ENCODE measurements at places on chromosomes 2 and 18. TPM values are rescaled to one million over a fixed set of nuclear protein-coding genes. Genes with fewer than 3 reads are reported as not detected.

The SLC4A3 gene
- total RNA-seq, result not detected

The UGT1A4 gene
- not detected for total RNA-seq

The HOXD4 gene
- not detected for total RNA-seq

The RPRM gene
- total RNA-seq, result not detected

- DNase-seq, result no peak
Measured at GRCh38 chr2:229456091-229456490, 185.0 kb upstream of the PID1 start.

DNA sequence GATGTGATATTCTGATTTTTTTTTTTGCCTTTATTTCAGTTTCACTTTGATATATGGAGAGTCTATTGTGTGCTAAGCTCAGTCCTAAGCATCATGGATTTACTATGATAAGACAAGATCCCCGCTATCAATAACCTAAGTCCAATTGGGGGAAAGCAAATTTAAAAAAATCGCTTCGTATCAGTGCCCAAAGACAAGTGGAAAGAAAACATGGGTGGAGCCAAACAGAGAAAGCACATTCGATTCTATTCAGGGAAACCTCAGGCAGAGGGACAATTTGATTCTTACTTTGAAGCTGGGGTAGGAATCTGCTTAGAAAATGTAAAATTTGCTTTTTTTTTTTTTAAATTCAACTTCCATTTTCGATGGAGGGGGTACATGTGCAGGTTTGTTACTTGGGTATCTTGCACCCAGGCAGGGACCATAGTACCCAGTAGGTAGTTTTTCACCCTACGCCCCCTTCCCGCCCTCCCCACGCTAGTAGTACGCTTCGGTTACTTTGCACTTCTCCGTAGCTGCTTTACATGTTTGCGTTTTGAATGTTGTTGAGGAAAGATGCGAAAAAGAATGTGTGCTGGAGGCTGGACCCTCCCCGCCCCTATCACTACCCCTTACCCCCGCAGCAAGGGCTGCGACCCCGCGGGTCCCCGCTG, 12.4 kb downstream of the KIF5C start:
- no peak for DNase-seq

DNA sequence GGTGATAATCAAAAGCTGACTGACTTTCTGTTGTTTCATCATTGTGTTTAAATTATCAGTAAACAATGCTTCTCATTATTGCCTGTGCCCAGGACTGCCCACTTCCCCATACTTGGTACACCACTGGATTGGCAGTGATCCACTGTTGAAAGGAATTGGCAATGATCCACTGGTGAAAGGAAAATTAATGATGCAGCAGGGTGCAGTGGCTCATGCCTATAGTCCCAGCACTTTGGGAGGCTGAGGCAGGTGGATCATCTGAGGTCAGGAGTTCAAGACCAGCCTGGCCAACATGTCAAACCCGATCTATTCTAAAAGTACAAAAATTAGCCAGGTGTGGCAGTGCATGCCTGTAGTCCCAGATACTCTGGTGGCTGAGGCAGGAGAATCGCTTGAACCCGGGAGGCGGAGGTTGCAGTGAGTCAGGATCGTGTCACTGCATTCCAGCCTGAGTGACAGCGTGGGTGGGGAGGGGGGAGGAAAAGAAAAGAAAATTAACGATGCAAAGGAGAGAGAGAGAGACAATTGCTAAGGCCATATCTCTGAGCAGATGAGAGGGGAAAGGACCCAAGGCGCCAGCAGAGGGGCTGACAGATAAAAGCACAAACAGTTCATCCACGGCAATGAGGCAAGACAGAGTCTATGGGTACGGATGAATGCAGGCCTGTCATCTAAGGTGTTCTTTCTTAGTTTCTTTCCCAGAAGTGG, 10.2 kb upstream of the GTF2A1L start:
- DNase-seq, result no peak

GRCh38 chr2:144165599-144166250, 354.2 kb downstream of the ZEB2 start:
- no peak for DNase-seq

- DNase-seq, result no peak
Measured at GRCh38 chr2:206968134-206969086, 29.1 kb downstream of the CPO start.

GRCh38 chr2:19360966-19361321, 2.5 kb upstream of the OSR1 start:
- no peak for DNase-seq

DNA sequence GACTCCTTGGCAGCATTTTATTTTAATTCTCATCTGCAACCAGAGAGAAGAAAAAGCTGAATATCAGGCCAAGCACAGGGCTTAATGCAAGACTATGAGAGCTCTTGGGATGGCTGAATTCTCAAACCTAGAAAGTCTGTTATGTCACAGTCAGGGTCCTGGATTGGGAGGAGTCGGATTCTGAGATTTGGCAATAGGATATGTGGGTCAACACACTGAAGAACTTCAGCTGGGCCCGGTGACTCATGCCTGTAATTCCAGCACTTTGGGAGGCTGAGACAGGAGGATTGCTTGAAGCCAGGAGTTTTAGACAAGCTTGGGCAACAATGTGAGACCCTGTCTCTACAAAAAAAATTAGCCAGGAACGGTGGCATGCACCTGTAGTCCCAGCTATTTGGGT, 102.4 kb downstream of the COL3A1 start:
- no peak for DNase-seq

GRCh38 chr2:150491943-150492342, 4.5 kb upstream of the RND3 start:
- no peak for DNase-seq

DNA sequence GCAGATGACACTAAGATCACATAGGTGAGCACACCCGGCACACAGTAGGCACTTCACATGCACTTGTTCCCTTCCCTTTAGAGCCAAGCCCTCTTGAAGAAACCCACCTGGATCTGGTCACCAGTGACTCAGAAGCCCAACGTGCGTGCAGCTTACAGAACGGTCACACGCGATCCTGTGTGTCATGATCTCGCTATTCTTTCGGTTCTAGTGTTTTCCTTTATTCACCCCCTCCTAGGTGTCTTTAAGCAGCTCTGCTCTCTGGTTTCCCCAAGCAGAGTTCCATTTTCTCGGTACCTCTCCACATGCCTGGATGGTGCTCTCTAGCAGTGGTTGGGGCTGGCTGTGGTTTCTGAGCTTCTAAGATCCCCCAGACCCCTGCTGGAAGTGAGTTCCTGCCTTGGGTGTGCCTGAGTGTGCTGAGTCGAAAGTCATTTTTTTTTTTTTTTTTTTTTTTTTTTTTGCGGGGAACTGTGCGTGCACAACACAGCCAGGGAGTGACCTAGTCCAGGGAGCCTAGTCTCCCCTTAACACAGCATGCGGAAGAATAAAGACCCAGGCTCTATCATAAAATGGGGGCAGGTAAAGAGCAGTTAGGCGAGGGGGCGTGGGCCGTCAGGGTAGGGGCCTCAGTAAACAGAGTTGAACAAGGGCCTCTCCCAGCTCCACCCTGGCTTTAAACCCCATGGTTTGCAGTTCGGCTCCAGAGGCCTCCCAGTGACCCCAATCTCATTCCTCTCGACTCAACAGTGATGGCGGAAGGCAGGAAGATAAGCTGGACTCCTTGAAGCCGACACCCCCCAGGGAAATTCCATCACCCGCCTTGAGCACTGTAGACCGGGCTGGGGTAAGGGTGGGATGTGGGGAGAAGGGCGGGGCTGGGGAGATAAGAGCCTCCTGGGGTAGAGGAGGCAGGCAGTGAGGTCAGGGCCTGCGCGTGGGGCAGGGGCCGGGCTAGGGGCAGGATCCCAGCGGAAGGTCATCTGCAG, 29.8 kb upstream of the DNMT3A start:
- DNase-seq, result peak; percentile 61

- peak; percentile 54 for DNase-seq
Measured at GRCh38 chr2:84849271-84849952, 31.5 kb downstream of the TRABD2A start.

- no peak for DNase-seq
Measured at GRCh38 chr2:46485002-46485401, 5.6 kb downstream of the TMEM247 start.

GRCh38 chr2:142879151-142879550, 1.7 kb downstream of the KYNU start:
- no peak for DNase-seq
